Esophagus mucosa (tissue), 1 donor: ENCODE measurements at places on chromosomes 12 and 14. TPM values are rescaled to one million over a fixed set of nuclear protein-coding genes. Genes with fewer than 3 reads are reported as not detected.

The CLEC2D gene
- 3.7 TPM for total RNA-seq

DNA sequence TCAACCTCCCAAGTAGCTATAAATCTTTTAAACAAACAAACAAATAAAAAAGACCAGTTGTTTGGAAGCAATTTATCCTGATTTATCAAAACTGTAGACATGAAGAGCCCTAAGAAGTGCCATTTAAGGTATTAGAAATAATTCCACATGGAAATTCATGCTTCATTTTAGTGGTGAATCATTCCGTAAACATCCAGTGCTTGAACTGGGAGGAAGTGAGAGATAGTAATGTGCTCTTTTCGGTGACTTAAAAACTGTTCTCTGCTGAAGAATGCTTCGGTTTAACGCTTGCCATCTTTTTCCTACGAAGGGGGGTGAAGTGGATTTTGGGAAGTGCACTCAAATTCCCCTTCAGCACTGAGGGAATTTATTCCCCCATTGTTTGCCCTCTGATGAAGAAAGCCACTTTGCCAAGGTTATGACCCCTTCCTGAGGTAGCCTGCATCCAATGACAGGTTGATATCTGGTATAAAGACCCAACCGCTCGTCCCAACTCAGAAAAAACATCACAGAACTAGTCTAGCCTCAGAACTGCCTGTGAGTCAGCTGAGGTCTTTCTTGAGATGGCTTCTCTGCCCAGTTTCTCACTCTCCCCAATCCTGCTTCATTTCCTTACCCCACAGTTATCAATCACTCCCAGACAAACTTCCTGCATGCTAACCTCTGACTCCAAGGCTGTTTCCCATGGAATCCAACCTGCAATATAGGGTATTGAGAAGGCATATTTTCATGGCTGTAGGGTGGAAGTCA lies 244.1 kb downstream of the AEBP2 start:
- no peak for ATAC-seq

DNA sequence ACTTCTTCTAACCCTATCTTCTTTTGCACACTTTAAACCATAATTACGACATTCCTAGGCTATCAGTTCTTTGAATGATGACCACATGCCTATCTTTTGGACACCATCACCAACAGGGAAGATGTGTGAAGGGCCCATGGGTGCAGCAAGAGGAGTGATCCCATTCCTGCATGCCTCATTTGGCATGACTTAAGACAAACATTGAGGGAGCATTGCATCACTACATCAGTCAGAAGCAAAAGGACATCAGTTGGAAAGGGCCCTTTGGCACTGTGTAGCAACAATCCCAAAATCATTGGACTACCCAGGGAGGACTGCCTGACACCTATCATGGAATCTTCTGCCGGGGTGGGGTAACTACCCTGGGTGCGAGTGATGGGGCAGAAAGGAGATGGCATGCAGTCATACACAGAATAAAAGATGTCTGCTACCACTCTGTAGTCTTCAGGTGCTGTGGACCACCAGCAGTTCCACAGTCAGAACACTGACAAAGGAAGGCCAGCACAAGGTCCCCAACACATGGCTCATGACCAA lies 10.7 kb upstream of the TMBIM6 start:
- ATAC-seq = peak; percentile 52

The DCAF11 gene
- 48.2 TPM for total RNA-seq

The TAPBPL gene
- total RNA-seq = 11.4 TPM

The SCNN1A gene
- 142 TPM for total RNA-seq

GRCh38 chr12:98973395-98973794 lies 328.3 kb downstream of the APAF1 start:
- peak; percentile 79 for ATAC-seq

GRCh38 chr12:105803292-105803691 lies 335.5 kb downstream of the NUAK1 start:
- ATAC-seq = peak; percentile 71
